SW 1271 (cell line): ENCODE measurements at places on chromosomes 4 and X.

- DNase-seq, result no peak
These were observed 42.6 kb downstream of the CXCL1 start for GRCh38 chr4:73911746-73912145.

DNA sequence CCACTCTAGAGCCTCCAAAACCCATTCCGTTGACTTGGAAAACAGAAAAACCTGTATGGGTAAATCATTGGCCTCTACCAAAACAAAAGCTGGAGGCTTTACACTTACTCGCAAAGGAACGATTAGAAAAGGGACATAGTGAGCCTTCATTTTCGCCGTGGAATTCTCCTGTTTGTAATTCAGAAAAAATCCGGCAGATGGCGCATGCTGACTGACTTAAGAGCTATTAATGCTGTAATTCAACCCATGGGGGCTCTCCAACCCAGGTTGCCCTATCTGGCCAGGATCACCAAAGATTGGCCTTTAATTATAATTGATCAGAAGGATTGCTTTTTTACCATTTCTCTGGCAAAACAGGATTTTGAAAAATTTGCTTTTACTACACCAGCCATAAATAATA, 60.8 kb downstream of the ZNF732 start:
- DNase-seq, result peak; percentile 14

DNA sequence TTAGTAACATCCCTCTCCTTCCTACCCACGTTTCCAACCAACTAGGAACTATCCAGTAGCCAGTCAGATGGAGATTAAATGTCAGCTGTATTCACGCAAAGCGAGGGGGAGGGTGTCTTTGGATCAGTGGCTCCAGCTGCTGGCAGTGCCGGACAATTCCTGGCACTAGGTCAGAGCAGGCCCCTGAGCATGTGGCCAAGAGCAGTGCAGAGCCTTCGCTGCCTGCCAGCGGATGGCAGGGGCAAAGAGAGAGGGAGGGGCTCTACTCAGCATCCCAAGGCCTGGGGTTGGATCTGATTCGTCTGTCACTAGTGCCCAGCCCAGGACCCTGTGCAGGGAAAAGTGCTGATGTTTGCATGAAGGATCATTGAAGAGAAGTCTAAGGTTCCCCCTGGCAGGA, 28.7 kb upstream of the JAKMIP1 start:
- DNase-seq, result no peak

DNA sequence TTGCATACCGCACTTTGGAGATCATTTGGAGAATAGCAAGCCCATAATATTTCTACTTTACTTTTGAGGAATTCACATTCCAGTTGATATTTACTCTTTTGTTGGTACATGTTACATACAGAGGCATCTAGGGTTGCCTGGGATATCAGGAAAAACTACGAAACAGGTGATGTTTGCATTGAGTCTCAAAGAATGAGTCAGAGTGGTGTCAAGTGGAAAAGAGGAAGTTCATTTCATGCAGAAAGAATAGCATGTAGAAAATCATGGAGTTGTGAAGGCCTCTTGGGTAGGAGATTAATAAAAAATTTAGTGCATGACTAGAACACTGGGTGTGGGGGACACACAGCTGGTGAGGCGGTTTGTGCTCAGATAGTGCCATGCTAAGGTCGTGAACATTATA, 33.5 kb upstream of the ELOVL6 start:
- no peak for DNase-seq

GRCh38 chrX:28085653-28086052, 104.4 kb upstream of the DCAF8L1 start:
- DNase-seq, result no peak

- DNase-seq, result no peak
These were observed 100.1 kb downstream of the SLC10A6 start for GRCh38 chr4:86749121-86749520.

DNA sequence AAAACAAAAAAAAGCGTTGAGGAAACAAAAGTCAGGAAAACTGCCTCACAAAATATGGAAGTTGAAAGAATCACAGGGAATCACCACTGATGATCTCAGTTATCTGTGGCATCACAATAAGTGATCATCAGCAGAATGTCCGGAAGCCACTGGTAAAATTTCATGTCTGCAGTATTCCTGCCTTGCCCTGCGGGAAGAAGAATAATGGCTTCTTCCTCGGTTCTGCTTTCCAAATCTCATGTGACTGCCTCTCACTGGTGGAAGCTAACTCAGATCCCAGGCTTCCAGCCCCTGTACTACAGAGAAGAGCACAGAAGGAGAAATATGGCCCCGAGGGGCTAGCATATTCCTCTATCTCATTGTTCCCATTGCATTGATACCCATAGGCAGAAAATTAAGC, 12.7 kb upstream of the ZNF330 start:
- no peak for DNase-seq

GRCh38 chrX:92213786-92214185, 434.6 kb downstream of the PCDH11X start:
- no peak for DNase-seq

DNA sequence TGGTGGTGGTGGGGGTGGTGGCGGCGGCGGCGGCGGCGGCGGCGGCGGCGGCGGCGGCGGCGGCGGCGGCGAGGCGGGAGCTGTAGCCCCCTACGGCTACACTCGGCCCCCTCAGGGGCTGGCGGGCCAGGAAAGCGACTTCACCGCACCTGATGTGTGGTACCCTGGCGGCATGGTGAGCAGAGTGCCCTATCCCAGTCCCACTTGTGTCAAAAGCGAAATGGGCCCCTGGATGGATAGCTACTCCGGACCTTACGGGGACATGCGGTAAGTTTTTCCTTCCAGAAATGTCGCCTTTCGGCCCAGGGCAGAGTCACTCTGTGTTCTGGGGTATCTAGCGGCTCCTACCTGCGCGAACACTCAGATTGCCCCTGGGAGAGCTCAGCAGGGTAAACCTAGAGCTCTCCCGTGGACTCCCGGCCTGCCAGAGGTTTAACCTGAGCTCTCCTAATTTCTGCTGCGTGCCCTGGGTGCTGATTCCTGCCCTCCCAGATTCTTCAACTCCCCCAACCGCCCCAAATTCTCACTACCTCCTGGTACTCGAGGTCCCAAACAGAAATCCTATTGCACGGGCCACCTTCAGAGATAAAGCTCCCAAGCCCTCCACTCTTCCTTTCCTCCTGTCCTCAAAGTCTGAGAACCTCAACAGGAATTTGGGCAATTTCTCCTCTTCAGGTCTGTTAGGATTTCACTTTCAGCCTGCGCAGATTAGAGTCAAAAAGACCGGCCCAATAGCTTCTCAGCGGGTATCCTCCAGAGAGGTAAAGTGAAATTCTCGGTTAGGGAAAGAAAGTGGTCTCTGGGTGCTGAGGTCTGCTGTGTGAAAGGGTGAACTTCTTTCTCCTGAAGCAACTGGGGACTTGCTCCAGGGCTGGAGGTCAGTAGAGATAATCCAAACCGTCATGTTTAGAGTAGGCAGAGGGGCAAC, 2.9 kb downstream of the AR start:
- DNase-seq, result no peak

DNA sequence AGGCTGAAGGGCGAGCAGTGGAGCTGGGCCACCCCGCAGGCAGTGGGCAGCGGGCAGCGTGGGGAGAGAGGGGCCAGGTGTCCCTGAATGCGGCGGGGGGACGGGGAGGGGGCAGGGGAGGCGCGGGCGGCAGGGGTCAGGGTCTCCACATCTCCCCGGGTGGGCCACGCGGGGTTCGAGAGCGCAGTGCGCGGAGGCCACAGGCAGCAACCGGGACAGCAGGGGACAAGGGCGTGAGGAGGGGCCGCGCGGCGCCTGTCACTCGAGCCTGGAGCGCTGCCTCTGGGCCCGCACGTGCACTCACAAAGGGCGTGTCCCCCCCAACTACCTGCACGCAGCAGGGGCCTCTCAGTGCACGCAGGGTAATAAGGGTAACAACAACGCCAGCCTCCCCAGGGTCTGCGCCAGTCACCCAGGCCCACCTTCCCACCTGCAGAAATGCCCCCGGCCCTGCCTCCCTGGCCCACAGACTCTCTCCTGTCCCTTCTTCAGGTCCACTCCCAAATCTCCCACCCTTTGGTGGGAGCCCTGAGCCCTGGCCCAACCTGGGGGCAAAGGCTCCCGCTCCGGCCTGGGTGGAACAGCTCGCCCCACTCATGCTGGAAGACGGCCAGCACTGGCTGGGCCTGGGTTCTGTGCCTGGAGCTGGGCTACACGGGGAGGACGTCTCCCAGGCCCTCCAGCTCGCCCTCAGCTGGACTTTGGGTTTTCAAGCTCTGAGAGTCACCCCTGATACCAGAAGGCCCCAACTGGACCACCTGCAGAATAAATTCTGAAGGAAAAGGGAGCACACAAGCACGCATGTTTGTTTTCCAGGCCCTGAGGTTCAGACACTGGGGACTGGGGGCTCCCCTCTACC, 53.2 kb downstream of the ZFYVE28 start:
- no peak for DNase-seq

GRCh38 chr4:107072836-107073736, 37.0 kb upstream of the DKK2 start:
- no peak for DNase-seq

DNA sequence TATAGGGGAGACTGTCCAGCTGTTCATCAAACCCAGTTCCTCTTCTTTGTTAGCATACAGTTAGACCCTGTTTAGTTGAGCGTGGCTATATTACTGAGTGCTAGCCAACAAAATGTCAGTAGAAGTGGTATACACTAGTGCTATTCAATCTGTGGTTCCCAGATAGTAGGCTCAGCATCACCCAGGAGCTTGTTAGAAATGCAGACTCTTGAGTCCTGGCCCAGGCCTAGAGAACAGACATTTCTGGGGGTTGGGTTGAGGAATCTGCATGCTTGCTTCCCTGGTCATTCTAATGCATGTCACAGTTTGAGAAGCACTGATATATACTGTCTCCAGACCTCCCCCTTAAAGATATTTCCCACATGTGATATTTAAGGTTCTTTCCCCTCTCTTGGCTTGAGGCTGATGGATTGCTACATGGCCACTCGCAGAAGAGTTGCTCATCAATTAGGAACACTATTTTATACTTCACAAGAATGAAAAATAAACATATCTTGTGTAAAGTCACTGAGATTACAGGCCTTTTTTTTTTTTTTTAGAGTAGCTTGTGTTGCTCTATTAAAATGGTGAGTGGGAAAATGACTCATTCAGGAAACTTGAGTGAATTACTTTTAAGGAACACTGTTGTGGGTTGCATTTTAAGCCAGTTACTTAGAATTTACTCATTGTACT, 289.0 kb downstream of the STIM2 start:
- DNase-seq, result no peak

GRCh38 chr4:34972189-34972588, 1272.1 kb downstream of the ARAP2 start:
- no peak for DNase-seq

DNA sequence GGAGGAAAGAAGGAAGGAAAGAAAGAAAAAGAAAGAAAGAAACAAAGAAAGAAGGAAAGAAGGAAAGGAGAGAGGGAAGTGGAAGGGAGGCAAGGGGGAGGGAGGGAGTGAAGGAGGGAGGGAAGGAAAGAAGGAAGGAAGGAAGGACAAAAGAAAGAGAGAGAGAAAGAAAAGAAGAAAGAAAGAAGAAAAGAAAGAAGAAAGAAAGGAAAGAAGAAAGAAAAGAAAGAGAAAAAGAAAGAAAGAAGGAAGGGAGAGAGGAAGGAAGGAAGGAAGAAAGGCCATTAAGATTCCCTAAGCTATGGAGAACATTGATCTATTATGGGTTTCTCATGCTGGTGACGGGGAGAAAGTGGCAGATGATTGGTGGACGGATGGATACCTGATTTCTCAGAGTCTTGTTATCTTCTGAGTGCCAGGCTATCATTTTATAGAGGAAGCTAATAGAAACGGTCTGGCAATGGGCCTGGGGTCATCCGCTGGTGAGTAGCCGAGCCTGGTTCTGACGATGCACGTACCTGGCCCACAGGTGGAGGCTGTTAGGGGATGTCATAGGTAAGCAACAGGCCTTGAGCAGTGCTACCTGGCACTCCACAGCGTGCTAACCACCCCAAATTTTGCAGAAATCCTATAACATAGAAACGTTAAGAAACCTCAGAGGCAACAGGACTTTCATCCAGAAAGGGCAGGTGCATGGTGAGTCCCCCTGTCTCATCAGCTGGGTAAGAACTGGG, 142.9 kb downstream of the SHOX start:
- DNase-seq, result no peak

DNA sequence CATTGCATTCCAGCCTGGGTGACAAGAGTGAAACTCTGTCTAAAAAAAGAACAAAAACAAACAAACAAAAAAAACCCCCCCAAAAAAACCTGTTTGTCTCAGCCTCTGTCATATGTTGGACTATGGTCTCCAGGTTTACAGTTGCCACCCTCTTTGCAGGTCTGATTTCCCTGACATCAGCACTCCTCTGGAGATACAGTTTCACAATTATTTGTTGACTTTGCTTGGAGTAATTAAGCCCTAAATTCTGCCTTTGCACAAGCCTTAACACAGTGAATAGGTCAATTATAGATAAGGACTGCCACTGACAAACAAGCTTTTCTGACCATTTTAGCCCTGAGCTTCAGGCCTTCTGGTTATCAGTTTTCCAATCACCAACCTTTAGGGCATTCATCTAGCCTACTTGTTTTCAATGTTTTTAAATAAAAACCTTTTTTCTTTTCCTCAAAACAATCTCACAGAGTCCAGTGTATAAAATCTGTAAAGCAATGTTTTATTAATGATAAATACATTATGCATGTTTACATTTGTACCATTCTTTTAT, 20.4 kb upstream of the MAPK10 start:
- DNase-seq, result no peak

DNA sequence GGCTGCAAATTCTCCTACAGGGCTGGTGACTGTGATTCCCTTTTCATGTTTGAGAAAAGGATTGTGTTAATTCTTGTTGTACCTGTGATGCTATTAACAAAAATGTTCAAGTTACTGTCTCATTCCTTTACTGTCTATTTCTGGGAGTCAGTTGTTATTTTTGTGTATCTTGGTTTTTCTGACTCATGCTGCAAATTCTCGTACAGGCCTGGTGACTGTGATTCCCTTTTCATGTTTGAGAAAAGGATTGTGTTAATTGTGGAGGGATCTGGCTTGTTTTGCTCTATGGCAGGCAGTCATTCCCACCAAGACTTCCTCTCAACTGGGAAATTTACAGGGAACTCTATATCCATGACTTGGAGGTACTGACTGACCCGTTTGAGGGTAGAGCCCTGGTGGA, 693.4 kb upstream of the INTU start:
- peak; percentile 28 for DNase-seq

GRCh38 chrX:9609987-9610386, 145.1 kb downstream of the TBL1X start:
- no peak for DNase-seq

DNA sequence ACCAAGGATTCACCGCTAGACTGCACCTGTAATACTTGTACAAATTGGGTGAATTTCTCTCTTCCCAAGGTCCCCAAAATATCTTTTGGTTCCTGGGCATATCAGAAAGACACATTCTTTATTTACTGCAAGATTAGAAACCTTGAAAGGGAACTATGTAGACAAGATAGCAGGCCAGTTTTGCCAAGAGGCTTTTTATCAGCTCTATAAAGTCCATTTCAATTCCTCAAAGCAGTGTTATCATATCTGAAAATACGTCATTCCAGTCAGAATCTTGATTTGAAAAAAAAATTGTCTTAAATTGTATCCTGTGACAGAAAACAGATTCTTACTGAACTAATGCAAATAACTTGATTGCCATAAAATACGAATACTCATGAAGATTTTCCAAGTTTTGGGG, 37.0 kb upstream of the NSG1 start:
- DNase-seq, result no peak
